ENCODE measurements at places on chromosomes 1 and 21. TPM values are rescaled to one million over a fixed set of nuclear protein-coding genes. Genes with fewer than 3 reads are reported as not detected.

ABCG1 gene
- total RNA-seq = not detected

ANGPTL3 gene
- not detected for total RNA-seq

TAS1R1 gene
- total RNA-seq = not detected

HSPA6 gene
- total RNA-seq = not detected

PTPN22 gene
- total RNA-seq = 1.7 TPM

FOXO6 gene
- not detected for total RNA-seq

MAP1LC3C gene
- total RNA-seq = not detected

TMEM61 gene
- total RNA-seq = not detected

HAO2 gene
- not detected for total RNA-seq

Data from myometrial cell (primary cell).